Nucleus accumbens (tissue), 56 donors: ENCODE measurements at places on chromosomes 4 and X.

DNA sequence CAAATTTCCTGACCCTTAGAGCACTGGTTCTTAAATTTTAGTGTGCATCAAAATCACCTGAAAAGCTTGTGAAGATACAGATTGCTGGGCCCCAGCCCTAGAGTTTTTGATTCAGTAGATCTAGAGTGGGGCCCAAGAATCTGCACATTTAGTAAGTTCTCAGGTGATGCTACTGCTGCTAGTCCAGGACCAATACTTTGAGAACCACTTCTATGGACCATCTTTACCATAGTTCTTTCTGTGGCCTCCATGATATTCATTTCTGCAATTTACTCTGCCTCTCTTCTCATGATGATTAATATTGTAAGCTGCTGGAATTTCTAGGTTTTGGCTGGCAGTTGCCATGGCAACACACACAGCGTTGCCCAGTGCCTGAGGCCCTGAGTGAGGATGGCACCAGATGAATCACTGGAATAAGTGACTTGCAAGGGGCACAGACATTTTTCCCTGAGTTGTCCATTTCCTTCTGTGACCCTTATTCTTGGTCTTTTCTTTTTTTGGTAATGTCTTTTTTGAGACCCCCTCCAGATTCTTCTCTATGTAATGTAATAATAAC, 83.6 kb downstream of the PPP1R2C start:
- DNase-seq, result no peak

- DNase-seq, result no peak
Observed at GRCh38 chr4:38140643-38141203, 180.5 kb downstream of the PTTG2 start.

DNA sequence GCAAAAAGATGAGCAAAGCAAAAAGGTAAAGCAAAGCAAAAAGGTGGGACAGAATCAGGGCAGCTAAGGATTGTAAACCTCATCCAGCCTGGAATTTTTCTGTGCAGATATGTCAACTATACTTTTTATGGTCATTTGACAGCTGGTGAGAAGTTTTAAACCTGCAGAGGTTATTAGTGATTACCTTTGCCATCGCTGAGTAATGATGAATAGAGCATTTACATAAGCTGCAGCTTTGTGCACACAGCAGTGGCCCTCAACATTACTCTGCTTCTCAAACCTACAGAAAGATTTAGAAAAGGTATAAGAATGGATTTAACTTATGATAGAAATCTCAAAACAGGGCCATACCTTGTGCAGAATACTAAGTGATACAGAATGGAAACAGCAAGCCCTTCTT, 54.5 kb upstream of the C4orf54 start:
- DNase-seq, result no peak

DNA sequence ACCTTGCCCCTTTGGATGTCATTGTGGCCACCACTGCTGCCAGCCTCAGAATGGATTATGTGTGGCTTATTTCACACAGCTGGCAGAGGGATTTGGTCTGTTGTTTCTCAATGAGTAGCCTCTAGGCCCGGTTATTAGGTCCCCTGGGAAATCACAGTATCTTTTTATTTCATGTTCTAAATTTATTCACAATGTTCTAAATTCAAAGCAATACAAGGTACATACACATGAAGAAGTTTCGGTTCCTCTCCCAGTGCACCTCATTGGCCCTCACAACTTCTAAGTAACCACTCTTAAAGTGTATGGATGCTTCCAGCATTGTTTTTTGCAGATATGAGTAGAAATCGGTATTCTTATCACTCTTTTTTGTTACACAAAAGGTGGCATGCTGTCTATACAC, 262.7 kb downstream of the RCHY1 start:
- DNase-seq, result no peak
